ENCODE measurements at places on chromosomes 2 and 18. TPM values are rescaled to one million over a fixed set of nuclear protein-coding genes. Genes with fewer than 3 reads are reported as not detected.

Gene CDK15
- not detected for total RNA-seq

Gene WDR75
- 82.1 TPM for total RNA-seq

Gene BBS5
- total RNA-seq: 2.7 TPM

Gene TRIM43B
- not detected for total RNA-seq

Gene APOB
- total RNA-seq: not detected

Gene SLC38A11
- total RNA-seq: not detected
